Iris pigment epithelial cell (primary cell): ENCODE measurements at places on chromosomes 11 and 22.

GRCh38 chr11:61832754-61833153, 4.7 kb downstream of the FADS2 start:
- DNase-seq = no peak

DNA sequence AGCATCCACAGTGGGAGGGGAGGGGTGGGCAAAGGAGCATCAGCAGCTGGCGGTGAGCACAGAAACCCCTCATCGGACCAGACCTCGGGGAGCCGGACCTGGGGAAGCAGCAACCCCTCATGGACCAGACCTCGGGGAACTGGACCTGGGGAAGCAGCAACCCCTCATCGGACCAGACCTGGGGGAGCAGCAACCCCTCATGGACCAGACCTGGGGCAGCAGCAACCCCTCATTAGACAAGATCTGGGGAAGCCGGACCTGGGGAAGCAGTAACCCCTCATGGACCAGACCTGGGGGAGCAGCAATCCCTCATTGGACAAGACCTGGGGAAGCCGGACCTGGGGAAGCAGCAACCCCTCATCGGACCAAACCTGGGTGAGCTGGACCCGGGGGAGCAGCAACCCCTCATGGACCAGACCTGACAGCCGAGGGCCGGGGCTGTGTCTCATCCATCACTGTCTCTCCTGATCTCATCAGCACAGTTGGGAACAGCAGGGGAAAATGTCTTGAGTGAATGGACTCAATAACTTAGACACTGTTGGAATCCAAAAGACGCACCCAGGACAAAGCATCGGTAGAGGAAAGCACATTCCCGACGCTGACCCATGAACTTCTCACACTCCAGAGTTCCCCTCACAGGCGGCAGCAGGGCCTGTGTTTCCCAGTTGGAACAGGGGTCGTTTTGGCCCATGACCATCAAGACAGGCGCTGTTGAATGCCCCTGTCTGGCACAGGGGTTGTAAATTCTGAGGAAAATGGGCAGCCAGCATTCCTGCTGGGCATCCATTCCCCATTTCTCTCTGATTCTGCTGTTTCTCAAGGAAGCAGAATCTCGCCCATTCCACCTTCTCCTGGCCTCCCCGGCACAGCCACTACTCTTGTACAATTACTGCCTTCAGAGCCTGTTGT, 1494.6 kb downstream of the TBC1D22A start:
- no peak for DNase-seq

- DNase-seq = no peak
These were observed 7.5 kb upstream of the HTR3A start for GRCh38 chr11:113967361-113967760.

GRCh38 chr11:11491014-11491413, 130.8 kb downstream of the GALNT18 start:
- DNase-seq = no peak

- DNase-seq = peak; percentile 9
These were observed 112.9 kb downstream of the SPON1 start for GRCh38 chr11:14075118-14076078.

- peak; percentile 81 for DNase-seq
These were observed 20.8 kb upstream of the ATP5MG start for GRCh38 chr11:118380571-118380970.

DNA sequence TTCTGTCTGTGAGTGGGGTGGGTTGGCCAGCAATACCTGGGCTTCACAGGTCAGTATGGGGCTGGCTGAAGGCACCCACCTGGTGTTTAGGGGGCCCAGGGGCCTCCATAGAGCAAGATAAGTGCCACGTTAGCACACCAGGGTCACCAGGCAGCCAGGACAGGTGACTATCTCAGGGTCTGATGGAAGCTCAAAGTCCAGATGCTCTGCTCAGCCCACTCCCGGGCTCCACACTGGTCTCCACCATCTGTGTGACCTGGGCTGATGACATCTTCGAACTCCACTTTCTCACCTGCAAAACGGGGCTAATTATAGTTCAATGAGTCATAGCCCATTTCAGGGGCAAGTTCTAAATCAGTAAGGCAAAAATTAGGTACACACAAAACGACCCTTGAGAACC, 39.4 kb upstream of the PRDM11 start:
- DNase-seq = no peak

DNA sequence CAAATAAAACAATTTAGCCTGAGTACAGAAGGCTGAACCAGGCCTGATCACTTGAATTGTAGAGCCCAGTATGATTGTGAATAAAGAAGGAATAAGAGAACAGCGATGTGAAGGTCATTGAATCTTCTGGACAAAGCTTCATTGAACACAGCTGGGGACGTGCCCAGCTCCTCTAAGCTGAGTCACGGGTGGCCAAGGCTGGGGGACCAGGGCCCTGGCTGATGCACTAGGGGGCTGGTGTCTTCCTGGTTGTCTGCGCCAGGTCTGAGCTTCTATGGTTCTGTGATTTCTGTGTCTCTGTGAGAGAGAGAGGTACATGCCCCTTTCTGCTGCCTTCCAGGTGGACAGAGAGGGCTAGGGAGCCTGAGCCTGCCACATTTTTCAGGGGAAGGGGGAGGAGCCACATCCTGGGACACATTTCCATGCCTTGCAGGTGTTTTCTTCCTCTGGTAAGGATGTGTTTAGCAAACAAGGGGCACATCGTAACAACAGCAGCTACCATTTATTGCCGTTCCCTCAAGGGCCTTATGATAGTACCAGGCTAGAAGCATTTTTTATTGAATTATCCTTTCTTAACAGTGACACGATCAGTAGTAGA, 135.7 kb downstream of the C11orf91 start:
- no peak for DNase-seq

DNA sequence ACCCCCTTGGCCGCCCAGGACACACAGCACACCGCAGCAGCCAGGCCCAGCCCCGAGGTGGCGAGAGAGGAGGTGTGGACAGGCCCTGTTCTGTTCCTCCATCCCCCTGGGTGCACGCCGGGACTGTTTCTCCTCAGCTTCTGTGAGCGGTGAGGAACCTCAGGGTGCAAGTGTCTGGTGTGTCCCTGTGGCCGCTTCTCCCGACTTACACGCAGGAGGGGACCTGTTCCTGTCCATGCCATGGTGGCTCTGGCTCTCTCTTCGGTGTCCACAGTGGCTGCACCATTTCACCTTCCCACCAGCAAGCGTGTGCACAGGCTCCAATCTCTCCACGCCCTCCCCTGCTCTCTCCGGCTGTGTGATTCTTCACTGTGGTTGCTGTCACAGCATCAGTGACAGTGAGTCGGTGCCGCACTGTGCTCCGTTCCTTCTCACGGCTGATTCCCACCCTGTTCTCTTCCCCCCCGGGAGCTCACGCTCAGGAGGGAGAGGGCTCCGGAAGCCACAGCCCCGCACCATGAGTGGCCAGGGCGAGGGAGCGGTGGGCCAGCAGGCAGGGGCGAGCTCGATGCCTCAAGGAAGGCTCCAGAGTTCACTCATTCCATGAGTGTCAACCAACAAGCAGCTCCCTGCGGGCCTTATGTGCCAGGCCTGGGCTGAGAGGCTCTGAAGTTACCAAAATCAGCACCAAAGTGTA, 18.6 kb upstream of the WNT7B start:
- DNase-seq = no peak

DNA sequence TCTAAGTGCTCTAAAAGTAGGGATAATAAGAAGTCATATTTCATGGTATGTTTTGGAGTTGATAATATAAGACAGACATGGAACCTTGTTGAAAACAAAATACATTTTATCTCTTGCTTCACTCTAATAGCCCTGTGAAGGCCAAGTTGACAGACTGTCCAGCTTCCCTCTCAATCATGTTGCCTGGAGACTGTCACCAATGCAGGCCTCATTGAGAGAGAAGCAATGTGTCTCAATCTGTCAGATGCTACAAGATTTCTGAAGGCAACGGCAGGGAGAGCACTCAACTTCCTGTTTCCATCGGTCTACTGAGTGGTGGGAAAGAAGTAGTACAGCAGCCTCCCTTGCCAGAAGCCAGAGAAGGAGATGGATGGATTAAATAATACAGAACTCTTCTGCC, 23.6 kb upstream of the FJX1 start:
- no peak for DNase-seq

DNA sequence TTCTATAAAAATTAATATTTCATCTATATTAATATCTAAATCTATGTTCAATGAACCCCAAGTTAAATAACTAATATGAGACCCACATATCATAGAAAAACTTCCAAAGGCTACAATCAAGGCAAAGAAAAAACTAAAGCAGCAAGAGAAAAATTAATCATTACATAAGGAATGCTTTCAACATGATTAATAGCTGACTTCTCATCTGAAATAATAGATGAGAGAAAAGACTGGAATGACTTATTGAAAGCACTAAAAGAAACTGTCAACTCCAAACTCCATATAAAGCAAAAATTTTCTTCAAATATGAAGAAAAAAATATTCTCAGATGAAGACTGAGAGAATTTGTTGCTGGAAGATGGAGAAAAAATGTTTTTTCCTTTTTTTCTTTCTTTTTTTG, 13.0 kb downstream of the TRIM5 start:
- peak; percentile 5 for DNase-seq

DNA sequence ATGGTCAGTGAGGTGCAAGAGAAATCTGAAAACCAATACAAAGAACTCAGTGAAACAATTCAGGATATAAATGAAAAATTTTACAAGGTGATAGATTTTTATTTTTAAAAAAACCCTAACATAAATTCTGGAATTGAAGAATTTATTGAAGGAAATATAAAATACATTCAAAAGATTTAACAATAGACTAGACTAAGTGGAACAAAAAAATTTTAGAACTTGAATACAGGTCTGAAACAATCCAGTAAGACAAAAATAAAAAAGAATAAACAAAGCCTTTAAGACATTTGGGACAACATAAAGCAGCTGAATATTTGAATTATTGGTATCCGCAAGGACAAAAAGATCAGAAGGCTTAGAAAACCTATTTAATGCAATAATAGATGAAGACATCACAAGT, 8.7 kb downstream of the SPA17 start:
- DNase-seq = no peak

- DNase-seq = no peak
These were observed 382.1 kb downstream of the KCNA4 start for GRCh38 chr11:29634744-29635143.

GRCh38 chr11:125335106-125335505, 161.0 kb downstream of the FEZ1 start:
- DNase-seq = no peak

GRCh38 chr22:44379817-44380755, 67.3 kb upstream of the SHISAL1 start:
- DNase-seq = no peak

DNA sequence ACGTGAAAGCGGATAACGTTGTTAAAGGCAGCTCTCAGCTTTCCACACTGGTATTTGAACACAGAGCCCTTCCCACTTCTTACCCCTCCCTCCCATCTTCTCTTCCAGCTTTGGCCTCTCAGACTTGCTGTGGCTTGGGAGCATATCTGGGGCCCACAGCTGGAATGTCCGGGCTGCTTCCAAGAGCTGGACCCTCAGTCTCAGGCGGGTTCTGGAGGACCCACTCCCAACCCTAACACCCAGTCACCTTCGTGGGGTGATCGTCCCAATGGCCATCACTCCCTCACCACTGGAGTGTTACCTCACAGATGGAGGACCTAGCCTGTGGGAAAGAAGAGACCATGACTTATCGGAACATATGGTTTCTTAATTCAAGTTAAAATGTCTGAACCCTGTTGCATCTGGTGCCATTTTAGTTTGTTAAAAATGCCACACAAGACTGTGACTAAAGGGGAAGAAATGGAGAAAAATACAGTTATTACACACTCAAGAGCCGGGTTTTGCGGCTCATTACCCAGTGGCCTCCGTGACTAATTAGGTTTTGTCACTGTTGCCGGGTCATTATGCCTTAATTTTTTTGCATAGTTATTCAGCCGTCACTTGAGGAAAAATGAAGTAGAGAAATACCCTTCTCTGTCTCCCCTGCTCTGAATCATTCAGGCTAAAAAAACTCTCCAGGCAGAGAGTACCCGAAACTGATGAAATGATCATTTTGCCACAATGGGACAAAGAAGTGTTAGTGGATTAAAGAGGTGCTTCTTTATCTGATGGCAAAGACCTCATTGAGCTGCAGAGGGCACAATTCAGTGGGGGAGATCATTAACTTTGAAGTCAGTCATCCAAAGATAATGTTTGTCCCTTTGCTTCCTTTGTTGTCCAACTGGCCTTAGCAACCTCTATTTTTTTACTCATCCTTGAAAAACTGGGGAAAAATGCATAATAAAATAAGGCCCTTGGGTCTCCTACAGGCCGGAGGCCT, 87.2 kb upstream of the HTATIP2 start:
- no peak for DNase-seq

- DNase-seq = no peak
These were observed 44.0 kb downstream of the PARVA start for GRCh38 chr11:12421386-12421785.

DNA sequence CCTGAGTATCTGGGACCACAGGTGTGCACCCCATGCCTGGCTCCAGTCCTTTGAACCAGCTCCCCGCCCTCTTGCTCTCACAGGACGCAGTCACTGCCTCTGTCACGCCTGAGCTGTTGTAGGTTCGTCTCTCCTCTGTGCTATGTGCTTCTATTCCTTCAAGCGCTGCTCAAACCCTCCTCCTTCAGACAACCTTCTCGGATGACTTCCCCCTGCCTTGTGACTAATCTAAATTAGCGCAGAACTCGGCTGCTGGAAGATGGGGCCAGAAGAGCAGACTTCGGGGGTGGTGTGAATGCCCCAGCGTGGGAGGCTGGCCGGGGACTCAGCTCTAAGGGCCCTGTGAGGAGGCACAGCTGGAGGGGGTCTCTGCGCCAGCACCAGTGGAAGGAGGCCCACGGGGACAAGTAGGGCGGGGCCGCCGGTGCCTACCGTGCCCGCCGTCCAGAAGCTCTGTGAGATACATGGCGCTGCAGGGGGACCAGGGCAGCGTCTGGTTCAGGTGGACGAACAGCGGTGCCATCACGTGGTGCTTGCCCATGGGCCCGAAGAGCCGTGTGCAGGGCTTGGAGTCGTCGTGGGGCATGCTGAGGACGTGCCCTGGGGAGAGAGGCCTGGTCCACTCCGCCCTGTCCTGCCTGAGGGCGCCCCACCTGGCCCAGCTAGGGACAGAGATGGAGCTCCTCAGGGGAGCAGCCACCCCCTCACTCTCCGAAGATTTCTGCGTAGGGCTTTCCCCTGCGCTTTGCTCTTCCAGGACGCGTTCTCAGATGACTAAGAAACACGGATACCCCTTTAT, 12.5 kb downstream of the ADAMTS8 start:
- DNase-seq = no peak

GRCh38 chr11:69541501-69542313, 60.2 kb downstream of the LINC01488 start:
- DNase-seq = no peak

DNA sequence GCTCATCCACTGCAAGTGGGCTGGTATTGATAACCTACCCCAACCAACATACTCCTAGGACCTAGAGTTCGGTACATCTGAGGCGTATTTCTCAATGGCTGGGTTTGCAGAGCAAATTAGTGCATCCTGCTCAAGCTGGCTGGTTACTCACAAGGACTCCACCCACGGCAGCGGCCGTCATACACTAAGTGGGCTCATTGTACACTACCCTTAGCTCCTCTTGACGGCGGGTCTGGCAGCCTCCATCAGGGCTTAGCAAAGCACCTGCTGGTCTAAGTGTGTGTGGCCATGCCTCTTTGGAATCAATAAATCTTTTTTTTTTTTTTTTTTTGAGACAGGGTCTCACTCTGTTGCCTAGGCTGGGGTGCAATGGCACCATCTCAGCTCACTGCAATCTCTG, 20.2 kb upstream of the KCNJ11 start:
- DNase-seq = no peak

- DNase-seq = peak; percentile 77
These were observed 122.9 kb downstream of the MAML2 start for GRCh38 chr11:96219981-96220623.
